ENCODE measurements at places on chromosomes 12 and 14. TPM values are rescaled to one million over a fixed set of nuclear protein-coding genes. Genes with fewer than 3 reads are reported as not detected.

Gene PAX9
- total RNA-seq = not detected

DNA sequence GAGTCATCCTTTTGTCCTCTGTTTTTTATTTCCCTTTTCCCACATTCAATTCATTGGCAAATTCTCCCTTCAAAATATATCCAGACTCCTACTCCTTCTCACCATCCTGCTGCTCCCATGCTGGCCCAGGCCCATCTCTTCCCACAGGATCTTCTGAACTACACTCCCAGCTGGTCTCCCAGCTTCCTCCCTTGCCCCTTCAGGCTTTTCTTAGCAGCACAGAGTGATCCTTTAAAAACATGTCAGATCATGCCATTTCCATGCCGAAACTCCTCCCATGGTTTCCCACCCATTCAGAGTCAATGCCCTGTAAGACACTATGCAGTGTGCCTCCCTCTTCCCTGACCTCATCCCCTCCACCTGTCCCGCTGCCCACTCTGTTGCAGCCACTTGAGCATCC lies 2.4 kb upstream of the KRT84 start:
- peaks cover 7% of the 10 kb centered on the region for H3K4me1 ChIP-seq
- H3K27me3 ChIP-seq = no peaks in the 10 kb centered on the region
- DNase-seq = no peak
- H3K36me3 ChIP-seq = no peaks in the 10 kb centered on the region
- H3K27ac ChIP-seq = no peak overlapping the region

- peaks cover 17% of the 10 kb centered on the region for H3K36me3 ChIP-seq
- no peaks in the 10 kb centered on the region for H3K27me3 ChIP-seq
- H3K27ac ChIP-seq = no peak overlapping the region
- H3K4me1 ChIP-seq = peaks cover 37% of the 10 kb centered on the region
Measured at GRCh38 chr14:70955543-70956480, 48.6 kb downstream of the PCNX1 start.

DNA sequence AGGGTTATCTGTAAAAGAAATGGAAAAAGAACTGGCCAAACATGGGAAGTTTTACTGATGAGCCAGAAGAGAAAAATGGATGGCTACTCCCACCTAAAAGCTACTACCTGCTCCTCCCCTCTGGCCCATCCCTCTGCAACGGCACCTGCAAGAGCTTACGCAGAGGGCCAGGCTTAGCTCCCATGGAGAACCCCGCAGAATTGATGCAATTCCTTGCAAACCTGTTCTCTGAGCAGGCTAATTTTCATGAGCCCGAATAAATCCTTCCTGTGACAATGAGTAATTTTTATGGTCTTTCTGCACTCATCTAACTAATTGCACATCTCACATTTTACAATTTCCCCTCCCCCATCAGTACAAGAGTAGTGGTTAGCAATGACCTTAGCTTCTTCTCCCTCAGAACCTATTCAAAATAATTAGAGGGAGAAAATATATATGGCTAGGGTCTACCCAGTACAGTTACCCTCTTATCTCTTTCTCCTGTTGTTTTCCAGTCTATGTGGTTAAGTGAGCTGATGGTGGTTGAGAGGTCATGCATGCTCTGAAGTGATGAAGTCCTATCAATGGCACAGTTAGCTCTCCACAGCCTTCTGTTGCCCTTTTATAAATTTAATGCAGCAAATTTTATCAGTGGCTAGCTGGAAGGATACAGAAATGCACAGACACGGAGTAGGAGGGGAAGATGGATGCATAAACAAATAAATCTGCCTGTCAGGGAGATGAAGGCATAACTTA lies 67.7 kb upstream of the NTF3 start:
- no peaks in the 10 kb centered on the region for H3K4me1 ChIP-seq
- no peak for DNase-seq
- H3K27me3 ChIP-seq = no peaks in the 10 kb centered on the region
- H3K4me3 ChIP-seq = no peak overlapping the region

Gene DHRS2
- total RNA-seq = 3.3 TPM

DNA sequence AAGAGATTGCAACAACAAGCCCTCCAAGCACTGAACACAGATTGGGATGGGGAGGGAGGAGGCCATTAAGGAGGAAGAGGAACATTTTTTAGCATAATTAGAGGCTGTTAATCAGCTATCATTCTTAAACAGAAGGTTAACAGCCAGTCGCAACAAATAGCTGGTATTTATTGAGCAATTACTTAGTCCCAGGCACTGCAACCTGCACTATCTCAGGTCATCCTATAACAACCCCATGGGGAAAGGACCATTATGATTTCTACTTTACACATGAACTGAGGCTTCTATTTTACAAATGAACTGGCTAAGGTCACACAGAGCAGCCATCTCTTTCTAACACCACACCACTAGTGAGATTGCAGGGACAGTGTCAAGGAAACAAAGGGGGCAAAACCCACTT lies 10.4 kb downstream of the RAB35 start:
- H3K27me3 ChIP-seq = no peaks in the 10 kb centered on the region
- peaks cover 42% of the 10 kb centered on the region for H3K4me1 ChIP-seq
- H3K27ac ChIP-seq = no peak overlapping the region
- H3K36me3 ChIP-seq = peaks cover 24% of the 10 kb centered on the region
- H3K4me3 ChIP-seq = no peak overlapping the region

Gene SYNDIG1L
- total RNA-seq = not detected

Gene LRRC43
- not detected for total RNA-seq

Gene SOAT2
- 5.3 TPM for total RNA-seq
